ENCODE measurements at places on chromosomes 7 and 10.

- no peak for DNase-seq
Measured at GRCh38 chr7:124323597-124323996, 290.7 kb upstream of the TMEM229A start.

- no peak for DNase-seq
Measured at GRCh38 chr7:101598986-101599771, 29.9 kb downstream of the MYL10 start.

- DNase-seq = no peak
Measured at GRCh38 chr10:126638542-126638941, 32.0 kb downstream of the C10orf90 start.

DNA sequence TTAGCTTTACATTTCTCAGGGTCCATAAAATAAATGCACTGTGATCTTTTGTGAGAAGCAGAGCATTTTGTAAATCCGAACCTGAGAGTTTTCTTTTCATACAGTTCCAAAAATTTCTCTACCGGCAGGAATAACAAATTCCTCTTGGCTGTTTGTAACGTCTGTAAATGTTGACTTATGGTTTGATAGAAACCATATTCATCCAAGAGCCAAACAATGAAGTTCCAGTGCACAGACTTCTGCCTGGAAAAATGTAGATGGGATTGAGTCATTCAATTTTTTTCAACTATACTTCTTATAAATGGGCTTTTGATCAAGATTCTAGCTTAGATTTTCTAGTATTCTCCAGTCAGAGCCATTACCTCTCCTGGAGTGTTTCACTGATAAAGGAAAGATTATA lies 530.6 kb downstream of the TFEC start:
- DNase-seq = no peak

DNA sequence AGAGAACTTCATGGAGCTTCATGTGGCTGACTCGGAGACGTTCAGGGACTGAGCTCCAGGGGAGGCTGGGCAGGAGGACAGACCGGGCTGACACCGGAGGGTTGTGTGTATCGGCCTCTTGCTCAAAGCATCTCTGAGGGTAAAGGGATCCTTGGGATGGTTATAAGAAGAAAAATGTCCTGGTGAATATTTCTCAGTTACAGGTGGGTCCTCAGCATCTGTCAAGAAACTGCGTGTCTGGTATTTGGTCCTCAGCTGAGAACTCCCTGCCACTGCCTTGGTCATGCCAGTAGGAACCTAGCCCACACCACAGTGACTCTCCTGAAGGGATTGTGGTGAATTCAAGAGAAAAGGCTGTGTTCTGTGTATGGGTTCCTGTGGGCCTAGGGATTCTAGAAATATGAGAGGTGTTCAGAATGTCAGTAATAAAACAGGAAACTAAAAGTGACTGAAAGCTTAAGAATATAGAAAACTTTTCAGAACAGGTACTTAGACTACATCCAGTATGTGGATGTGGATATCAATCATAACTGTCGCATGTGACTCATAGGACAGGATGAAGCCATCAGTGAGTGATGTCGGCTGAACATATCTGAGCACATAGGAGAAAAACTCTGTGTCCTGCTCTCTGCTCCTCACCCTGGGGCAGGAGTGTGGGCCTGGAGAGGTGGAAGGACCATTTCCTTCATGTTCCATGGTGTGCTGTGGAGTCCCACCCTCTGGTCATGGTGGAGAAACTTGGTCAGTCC lies 28.4 kb downstream of the MBL2 start:
- no peak for DNase-seq
